ENCODE measurements at places on chromosomes 11 and 22.
A peak's percentile ranks its signal among the peaks of the same experiment; 100 is the strongest.

- no peak for DNase-seq
These were observed 14.6 kb downstream of the TSPAN32 start for GRCh38 chr11:2316169-2316962.

- no peak for DNase-seq
These were observed 29.6 kb downstream of the SCUBE2 start for GRCh38 chr11:9061807-9062206.

- no peak for DNase-seq
These were observed 32.6 kb downstream of the TSPAN4 start for GRCh38 chr11:875203-875602.

DNA sequence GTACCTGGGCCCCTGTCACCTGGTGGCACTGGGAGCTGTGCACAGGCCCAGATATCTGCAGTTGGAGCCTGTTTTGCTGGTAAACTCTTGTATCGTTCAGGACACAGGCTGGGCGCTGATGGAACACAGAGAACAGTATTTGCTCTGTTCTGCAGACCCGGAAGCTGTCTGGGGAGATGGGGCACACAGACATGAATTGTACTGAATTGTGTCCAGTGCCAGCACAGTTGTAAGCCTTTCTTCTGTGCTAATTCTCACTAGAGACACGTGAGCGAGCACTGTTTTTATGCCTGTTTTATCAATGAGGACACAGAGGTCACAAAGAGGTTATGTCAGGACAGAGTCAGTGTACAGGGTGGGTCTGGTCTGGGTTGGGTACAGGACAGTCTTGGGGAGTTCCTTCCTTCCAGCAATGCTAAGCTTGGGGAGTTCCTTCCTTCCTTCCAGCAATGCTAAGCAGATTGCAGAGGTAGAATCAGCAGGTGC lies 24.4 kb upstream of the ACR start:
- DNase-seq, result no peak

GRCh38 chr11:133826866-133827265 lies 18.4 kb downstream of the SPATA19 start:
- DNase-seq, result no peak

DNA sequence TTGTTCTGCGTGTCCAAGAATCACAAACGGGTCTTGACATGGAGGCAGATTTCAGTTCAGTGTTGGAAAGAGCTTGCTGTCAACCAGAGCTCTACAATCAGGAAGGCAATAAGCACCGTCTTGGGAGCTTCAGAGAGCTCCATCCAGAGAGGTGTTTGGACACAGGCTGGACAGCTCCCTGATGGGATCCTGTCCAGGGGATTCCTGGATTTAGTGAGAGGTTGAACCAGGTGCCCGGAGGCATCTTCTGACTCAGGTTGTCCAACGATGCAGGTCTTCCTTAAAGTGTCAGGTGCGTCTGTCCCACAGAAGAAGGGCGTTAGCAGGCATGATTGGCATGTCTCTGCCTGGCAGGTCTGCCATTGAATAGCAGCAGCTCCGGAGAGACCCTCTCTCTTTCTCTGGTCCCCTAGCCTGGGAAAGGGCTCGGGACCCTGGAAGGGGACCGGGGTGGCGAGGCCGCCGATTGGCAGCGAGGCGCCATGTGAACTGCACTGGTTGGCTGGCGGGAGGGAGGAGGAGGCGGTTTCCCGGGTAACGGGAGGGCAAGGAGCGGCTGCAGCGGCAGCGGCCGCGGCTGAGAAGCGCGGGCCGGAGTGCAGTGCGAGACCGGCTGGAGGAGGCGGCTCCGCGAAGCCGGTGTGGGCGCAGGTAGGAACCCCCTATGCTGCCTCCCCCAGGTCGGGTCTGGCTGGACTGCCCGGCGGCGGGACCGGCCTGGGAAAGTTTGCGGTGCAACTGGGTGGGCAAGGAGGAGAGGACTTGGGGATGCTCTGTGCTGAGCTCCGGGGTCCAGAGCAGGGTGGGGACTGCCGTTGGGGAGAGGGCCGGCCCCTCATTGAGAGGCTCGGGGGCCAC lies 104.1 kb upstream of the E2F8 start:
- DNase-seq, result peak; percentile 33

DNA sequence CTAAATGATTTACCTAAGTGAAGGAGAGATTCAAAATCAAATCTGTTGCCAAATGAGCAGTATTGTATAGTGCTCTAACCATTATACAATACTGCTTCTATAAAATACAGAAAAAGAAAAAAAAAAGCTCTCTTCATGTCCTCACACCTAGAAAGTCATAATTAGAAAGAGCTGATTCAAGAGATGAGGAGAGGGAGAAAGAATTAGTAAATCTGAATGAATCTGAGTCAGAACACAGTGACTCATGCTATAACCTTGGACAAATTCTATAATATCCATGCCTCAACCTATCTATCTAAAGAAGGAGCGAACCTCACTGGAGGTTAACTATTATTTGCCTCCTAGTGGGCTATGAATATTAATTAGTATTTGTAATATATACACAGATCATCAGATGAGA lies 29.4 kb downstream of the AMBRA1 start:
- DNase-seq, result no peak

- no peak for DNase-seq
These were observed 184.1 kb upstream of the ARHGAP20 start for GRCh38 chr11:110896358-110896757.

DNA sequence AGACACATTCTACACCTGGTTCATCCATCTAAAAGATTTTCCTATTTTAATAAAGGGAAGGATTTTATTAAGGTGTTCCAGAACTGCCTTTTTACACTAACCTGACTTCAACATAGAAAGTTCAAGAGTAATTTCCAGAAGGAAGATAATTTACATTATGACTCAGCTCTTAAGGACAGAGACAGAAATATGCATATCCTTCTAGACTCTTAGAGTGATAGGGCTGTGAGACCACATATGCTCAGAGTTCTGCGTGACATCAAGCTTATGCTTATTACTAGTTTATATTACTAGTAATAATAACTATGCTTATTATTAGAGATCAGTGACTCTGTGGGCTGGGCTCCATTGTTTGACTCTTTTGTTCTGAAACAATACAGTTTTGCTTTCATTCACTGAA lies 4.6 kb downstream of the PDGFD start:
- no peak for DNase-seq

DNA sequence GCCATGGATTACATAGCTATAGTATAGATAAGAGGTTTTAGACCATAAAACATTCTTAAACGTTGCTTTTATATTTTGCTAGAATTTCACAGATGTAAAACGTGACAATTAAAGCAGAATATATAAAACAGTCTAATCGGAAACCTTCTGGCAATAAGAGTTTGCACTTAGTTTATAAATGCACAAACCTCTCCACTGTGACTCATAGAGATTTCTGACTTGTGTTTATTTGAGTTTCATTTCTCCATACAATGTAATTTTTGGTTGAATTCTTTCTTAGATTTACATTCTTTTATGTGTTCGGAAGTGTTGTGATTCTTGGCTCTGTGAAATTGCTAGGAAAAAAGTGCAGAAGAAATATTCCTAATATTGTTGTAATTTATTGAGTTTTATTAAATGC lies 288.7 kb upstream of the CTSC start:
- no peak for DNase-seq

GRCh38 chr11:93370260-93370659 lies 39.7 kb downstream of the DEUP1 start:
- DNase-seq, result no peak

GRCh38 chr11:19802773-19803293 lies 90.2 kb downstream of the NAV2 start:
- DNase-seq, result no peak

GRCh38 chr11:45481026-45481425 lies 184.4 kb downstream of the CHST1 start:
- no peak for DNase-seq

DNA sequence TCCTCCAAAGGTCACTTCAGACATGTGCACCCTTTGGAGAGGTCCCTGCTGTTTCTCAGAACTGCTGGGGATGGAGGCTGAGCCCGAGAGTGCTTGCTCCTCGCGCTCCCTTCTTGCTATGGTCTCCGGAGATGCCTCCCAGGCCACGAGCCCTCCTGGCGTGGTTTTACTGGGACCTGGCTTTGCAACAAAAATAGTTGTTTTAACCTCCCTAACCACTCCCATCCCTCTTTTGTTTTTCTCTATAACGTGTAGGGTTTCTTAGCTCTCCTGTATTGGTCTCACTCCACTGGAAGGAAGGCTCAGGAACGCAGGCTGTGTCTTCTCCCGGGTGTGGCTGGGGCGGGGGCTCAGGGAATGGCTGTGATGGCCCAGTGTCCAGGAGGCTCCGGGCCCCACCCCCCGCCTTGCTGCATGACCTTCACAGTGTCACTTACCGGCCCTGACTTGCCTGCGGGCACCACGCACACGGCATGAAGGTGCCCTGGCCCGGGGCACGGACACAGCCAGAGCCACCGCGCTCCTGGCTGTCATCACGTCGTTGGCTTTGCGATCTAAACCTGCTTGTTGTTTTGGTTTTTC lies 5.6 kb downstream of the PTDSS2 start:
- no peak for DNase-seq

DNA sequence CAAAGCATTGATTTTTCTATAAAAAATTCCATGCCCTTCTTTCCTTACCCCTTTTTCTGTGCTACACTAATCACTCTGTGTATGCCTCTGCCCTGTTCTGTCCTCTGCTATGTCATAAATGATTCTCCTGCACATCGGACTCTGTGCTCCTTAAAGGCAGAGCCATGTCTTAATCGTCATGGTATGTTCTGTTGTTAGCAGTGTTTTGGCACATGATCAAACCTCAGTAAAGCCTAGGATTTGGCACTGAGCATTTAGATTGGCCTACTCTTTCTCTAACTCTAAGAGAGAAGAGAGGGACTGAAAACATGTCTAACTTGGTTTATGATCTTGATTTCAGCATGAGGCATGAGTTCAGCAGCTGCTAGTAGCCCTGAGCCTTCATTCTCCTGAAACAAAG lies 266.9 kb downstream of the AASDHPPT start:
- no peak for DNase-seq

DNA sequence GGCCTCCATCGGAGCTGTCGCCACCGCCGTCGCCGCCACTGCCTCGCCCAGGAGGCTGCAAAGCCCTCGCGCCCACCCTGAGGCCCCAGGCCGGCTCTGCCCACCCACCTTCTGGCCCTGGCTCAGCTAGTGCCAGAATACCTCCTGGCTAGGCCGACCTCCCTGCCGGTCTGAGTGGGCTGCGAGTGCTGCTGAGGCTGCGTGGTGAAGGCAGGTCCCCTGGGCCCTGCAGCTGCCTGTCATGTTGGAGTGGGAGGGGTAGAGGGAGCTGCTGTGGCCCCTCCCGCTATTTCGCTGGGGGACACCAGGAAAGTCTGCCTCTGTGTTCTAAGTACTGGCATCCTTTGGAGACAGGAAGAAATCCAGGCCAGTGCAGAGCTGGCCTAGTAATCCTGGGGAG lies 34.2 kb downstream of the LRRC10B start:
- no peak for DNase-seq

- no peak for DNase-seq
These were observed 21.3 kb upstream of the NELL1 start for GRCh38 chr11:20647976-20648565.

- DNase-seq, result no peak
These were observed 5.1 kb downstream of the CCDC89 start for GRCh38 chr11:85680897-85681296.

- DNase-seq, result no peak
These were observed 7.6 kb downstream of the YDJC start for GRCh38 chr22:21622011-21622918.

- no peak for DNase-seq
These were observed 68.1 kb downstream of the LIF start for GRCh38 chr22:30178181-30179126.

DNA sequence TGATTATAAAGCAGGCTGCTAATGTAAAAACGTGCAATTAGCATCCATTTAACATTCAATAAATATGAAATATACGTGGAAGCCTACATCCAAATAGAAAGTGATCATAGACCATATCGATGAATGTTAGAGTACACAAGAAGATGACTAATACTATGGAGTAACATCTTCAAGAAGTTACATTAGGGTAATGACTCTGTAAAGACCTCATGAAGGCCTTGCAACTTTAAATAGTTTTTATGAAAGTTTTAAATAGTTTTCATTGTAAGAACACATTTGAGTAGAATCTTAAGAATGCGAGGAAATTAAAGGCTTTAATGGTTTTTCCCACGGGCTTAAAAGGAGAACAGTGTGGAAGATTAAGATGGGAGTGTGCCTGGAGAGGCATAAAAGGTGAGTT lies 1.4 kb downstream of the TRIM34 start:
- DNase-seq, result no peak

DNA sequence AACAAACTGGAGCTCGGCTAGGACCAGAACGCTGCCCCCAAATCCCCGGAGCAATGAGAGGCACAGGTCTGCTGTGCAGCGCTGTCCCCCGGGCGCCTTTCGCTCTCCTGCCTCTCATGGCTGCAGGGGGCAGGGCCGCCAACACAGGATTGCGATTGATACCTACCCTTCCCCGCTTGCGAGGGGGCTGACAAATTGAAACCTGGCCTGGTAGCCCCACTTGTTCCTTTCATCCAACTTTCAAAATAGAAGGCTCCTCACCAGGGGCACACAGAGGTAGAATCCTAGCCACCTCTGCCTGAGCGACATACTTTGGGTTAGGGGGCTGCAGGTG lies 642 bp upstream of the CASTOR1 start:
- DNase-seq, result no peak

DNA sequence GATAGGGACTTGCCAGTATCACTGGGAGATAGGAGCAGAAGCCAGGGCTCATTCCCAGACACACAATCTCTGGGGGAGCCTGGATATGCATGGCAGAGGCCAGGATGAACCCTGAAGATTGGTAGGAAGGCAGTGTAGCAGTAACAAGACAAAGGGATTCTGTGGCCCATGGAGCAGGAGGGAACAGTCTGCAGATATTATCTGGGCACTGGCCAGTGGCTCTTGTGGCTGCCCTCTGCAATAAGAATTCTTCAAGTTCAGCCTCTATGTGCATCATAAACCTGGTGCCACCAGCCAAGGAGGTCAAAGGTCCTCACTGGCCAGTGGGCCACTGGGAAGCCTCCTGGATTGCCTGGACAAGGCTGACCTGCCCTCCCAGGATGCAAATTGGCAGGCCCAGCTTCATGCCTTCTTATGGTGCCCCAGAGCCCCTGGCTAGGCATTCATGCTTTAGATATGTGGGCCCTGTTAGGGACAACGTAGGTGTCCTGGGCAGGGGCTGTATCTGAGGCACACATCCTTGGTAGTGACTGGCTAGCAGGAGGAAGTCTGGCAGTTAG lies 29.2 kb downstream of the KCNQ1OT1 start:
- no peak for DNase-seq

GRCh38 chr11:114258696-114259095 lies 37.5 kb upstream of the NNMT start:
- no peak for DNase-seq

GRCh38 chr11:123560006-123560405 lies 94.4 kb downstream of the SCN3B start:
- no peak for DNase-seq

All from iPS DF 6.9 (cell line).